NCI-H460 (cell line): ENCODE measurements at places on chromosomes 12 and 14.
A peak's percentile ranks its signal among the peaks of the same experiment; 100 is the strongest.

DNA sequence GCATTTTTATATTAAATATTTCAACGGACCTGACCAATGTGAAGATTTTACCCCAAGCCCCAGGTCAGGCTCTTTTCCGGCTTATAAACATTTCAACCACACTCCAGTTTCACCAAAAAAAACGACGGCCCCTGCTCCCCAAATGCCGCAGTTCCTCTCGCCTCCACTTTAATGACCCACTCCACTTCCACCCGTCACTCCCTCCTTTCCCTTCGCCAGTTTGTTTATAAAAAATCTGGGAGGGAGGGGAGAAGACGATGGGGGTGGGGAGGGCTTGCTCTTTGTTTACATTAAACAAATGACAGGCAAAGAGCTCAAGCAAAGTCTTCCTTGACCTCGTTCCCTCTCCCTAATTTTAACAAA is 5.4 kb downstream of the SIX6 start:
- no peak for DNase-seq

GRCh38 chr14:31937730-31938346 is 139.3 kb upstream of the ARHGAP5 start:
- peak; percentile 89 for DNase-seq

- DNase-seq: no peak
These were observed 13.1 kb downstream of the KRT85 start for GRCh38 chr12:52354200-52354599.

GRCh38 chr14:96121660-96122395 is 82.7 kb downstream of the C14orf132 start:
- no peak for DNase-seq

DNA sequence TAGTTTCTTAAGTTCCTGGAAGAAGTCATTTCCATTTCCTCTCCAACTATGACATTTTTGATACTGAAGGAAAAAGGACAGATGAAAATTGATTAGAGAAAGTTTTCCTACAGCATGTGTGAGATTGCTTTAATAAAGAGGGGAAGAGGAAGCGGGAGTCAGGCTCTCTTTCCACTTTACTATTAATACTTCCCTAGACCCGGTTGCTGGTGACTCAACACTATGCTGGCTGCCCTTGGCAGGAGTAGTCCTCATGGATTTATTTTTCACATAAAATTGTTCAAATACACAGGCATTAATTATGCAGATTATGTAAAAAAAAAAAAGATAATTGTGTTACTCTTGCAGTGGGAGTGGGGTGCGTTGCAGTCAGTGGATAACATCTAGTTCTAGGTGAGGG is 293.4 kb downstream of the EGLN3 start:
- no peak for DNase-seq

- DNase-seq: no peak
These were observed 362.1 kb downstream of the GALC start for GRCh38 chr14:87630846-87631245.

DNA sequence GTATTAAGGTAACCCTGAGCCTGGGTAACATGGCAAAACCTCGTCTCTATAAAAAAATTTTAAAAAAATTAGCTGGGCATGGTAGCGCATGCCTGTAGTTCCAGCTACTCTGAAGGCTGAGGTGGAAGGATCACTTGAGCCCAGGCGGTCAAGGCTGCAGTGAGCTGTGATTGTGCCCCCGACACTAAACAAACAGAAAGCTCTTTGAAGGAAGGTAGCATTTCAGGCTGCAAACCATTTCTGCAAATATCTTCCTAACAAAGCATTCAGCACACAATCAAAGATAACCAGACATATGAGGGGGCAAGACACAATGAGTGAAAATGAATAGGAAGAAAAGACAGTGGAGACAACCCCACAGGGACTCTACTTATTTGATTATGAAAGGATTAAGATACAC is 118.7 kb downstream of the PRIMA1 start:
- DNase-seq: no peak

DNA sequence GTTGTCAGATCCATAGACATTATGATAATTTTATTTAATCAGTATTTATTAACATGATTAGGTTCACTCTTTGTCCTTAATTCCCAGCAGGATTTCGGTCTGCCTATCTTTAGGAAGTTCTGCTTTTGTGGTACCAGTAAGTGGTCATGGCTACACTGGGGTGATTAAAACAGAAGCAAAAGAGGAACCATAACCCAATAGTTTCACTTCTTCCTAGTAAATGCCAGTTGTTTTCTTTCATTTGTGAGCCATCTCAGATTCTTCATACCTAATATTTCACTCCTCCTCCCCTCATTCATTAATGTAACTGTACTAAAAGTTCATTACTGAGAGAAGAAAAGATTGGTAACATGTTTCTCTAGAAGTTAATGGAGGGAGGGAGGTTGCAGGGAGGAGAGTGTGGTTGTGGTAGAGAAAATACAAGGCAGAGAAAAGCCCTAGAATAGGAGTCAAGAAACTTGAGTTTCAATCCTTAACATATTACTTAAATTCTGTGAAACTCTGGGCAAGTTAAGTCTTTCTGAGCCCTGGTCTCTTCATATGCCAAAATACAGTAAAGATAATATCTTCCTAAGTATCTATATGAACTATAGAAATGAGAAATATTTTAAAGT is 101.2 kb downstream of the PEBP1 start:
- DNase-seq: no peak

GRCh38 chr12:46459861-46460545 is 87.4 kb upstream of the SLC38A2 start:
- DNase-seq: no peak

GRCh38 chr14:38404100-38404541 is 148.2 kb upstream of the CLEC14A start:
- DNase-seq: no peak

- DNase-seq: peak; percentile 24
These were observed 21.4 kb downstream of the CCDC177 start for GRCh38 chr14:69553252-69553651.

GRCh38 chr12:68617160-68617926 is 6.6 kb downstream of the RAP1B start:
- DNase-seq: no peak

DNA sequence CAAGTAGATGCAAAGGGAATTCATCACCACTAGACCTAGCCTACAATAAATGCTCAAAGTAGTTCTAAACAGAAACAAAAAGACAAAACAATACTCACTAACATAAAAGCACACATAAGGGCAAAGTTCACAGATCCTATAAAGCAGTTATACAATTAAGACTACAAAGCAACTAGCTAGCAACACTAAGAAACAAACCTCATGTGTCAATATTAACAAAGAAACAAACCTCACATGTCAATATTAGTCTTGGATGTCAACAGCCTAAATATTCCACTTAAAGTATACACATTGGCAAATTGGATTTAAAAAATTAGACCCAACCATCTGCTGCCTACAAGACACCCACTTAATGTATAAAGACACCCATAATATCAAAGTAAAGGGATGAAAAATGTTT is 152.7 kb downstream of the KCNK10 start:
- no peak for DNase-seq

GRCh38 chr12:49415521-49415970 is 48.3 kb downstream of the SPATS2 start:
- no peak for DNase-seq

DNA sequence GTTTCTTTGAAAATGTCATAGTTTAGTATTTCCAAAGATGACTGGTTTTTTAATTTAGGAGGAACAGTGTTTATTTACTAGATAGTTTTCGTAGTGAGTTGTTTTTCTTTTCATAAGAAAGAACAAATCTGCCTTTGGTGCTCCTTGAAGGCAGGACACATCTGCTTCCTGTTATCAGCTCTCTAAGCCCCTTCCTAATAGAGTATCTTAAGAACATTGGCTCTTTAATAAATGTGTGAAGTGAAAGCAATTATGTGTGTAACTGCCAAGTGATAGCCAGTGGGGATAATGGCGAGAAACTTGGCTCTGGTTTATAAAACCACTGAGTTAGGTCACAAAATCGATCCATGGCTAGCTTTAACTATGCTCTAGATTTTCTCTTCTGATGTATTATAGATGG is 23.5 kb upstream of the PPFIBP1 start:
- no peak for DNase-seq

DNA sequence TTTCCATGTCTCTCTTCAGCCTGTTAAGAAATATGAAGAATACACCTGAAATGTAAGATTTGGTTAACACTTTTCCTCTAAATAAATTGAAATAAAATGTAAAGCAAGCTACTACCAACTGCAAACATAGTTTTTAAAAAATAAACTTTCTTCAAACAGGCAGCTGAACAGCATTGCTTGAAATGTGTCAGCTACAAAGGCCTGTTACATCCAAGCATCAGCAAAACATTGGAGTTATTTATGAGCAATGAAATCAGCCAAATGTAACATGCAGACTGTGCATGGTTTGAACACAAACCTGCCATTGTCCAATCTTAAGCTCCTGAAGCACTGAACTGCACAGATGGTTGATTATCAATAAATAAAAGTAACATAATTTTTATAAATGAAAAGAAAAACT is 291.3 kb downstream of the ACSS3 start:
- DNase-seq: no peak

DNA sequence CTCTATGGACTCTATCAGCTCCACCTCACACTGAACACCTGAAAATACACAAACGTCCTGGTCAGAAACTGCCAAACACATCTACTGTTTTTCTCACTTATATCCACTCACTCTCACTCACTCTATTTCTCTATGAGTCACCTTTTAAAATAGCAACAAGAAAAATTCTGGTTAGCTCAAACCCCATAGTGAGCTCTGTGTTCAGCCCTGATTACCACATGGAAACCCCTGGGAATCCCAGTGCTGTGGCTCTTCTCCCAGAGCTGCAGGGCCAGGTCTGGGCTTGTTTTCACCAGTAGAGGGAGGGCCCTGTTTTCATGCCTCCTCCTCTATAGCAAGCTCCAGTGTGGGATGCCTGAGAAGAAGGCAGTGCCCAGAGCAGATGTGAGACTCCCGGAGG is 1126.1 kb downstream of the TMEM121 start:
- DNase-seq: no peak

GRCh38 chr14:33851931-33852330 is 98.9 kb downstream of the EGLN3 start:
- no peak for DNase-seq
